ENCODE measurements at places on chromosomes 12 and 14.
A peak's percentile ranks its signal among the peaks of the same experiment; 100 is the strongest.

GRCh38 chr12:83197483-83197914 lies 510.8 kb downstream of the TMTC2 start:
- no peak for DNase-seq

- peak; percentile 50 for DNase-seq
Measured at GRCh38 chr14:106185837-106186233, 659.5 kb downstream of the TMEM121 start.

DNA sequence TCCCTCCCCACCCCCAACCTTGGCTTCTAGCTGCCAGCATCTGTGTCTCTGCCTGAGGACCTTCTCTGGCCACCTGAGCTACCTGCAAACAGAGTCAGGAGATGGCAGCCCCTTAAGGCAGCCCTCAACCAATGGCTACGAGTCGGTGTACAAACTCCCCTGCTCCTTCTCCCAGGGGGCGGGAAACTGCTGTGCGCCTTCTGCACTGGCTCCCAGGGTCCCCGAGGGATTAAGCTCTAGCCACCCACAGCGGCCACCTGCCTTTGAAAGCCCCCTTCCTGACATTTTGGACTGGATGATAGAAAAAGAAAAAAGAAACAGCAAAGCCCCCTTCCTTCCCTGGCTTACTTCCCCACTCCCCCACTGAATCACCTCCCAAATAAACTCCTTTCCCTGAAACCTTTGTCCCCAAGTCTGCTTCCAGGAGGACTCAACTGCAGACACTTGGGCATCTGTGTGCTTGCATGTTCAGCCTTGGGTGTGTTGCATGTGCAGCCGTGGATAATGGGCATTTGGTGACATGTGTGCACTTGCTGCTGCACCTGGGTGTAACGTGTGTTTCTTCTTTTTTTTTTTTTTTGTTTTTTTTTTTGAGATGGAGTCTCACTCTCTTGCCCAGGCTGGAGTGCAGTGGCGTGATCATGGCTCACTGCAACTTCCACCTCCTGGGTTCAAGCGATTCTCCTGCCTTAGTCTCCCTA lies 6.0 kb downstream of the SDS start:
- no peak for DNase-seq

DNA sequence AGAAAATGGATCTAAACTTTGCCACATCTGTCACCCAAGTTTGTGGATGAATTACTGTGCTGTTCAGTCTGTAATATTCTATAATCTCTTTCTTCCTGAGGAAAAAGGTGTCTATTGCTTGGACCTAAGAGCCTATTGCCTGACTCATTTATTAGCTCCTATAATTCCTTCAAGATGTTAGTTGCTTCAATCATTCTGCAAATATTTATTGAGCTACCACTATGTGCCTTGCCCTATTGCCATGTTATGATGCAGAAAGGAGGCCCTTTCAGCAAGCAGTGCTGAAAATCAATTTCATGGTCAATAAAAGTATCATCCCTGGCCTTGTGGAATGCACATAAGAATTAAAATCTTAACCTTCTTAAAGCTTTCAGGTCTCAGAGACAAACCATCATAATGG lies 113.6 kb downstream of the CCER1 start:
- no peak for DNase-seq

GRCh38 chr12:102022286-102022685 lies 39.5 kb downstream of the WASHC3 start:
- no peak for DNase-seq

DNA sequence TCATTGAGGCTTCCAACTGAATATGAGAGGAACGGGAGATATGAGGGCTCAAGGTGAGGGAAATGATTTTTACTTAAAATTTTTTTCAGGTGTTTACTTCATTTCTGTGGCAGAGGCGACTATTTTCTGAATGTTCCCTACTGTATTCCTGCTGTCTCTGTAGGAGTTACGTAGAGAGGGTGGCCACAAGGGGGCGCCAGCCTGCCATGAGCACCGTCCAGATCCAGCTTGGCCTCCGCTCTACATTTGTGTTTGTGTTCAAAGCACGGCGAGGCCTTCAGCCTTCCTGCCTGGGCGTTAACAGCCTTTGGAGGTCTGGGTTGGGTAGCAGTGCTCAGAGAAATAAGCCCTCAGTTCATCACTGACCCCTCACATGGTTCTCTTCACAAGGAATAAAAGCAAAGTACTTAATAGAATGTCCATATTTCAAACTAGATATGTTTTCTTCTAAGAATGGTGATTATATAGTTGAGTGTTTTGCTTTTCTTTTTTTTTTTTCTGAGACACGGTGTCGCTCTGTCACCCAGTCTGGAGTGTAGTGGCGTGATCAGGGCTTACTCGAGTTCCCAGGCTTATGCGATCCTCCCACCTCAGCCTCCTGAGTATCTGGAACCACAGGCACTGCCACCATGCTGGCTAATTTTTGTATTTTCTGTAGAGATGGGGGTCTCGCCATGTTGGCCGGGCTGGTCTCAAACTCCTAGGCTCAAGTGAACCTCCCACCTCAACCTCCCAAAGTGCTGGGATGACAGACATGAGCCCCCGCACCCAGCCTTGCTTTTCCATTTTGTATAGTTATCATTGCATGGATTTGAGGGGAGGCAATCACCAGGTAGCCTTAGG lies 22.3 kb downstream of the CKB start:
- DNase-seq, result peak; percentile 67

- no peak for DNase-seq
Measured at GRCh38 chr14:45621731-45622130, 368.7 kb upstream of the MIS18BP1 start.

- DNase-seq, result no peak
Measured at GRCh38 chr14:101920271-101920670, 44.1 kb upstream of the DYNC1H1 start.

- DNase-seq, result no peak
Measured at GRCh38 chr12:54389607-54390175, 5.2 kb upstream of the ZNF385A start.

- no peak for DNase-seq
Measured at GRCh38 chr14:100674897-100675619, 51.6 kb upstream of the DLK1 start.

GRCh38 chr14:59871166-59871495 lies 555 bp upstream of the RTN1 start:
- no peak for DNase-seq
